ENCODE measurements at places on chromosomes 6 and 20.
A peak's percentile ranks its signal among the peaks of the same experiment; 100 is the strongest.

DNA sequence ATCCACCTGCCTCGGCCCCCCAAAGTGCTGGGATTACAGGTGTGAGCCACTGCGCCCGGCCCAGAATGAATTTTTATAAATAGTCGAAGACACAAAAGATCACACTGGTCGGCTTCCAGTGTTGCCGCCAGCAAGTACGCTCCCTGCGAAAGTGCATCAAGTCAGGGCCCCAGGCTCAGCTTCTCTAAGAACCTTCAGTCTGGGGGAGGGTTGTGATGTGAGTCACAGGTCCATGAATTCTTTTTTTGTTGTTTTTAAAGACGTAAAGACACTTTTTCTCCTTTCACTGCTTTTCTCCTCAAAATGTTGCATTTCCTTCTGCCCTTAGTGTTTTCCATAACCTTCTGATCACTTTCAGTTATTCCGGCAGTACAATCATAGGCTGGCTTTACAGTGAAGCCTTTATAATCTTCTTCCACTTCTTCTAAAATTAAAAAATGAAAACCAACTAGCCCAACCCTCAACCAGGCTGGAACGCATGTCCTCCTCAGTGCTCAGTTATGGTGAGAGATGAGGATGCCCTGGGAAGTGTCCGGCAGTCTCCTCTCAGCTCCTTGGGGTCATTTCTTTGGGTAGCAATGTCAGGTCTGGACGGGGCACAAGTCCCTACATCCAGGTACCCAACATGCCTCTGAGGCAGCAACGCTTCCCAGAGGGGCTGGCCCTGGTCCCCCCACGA lies 66.6 kb downstream of the CSE1L start:
- peak; percentile 21 for DNase-seq

- no peak for DNase-seq
Observed at GRCh38 chr20:2738331-2739041, 45.9 kb downstream of the EBF4 start.

DNA sequence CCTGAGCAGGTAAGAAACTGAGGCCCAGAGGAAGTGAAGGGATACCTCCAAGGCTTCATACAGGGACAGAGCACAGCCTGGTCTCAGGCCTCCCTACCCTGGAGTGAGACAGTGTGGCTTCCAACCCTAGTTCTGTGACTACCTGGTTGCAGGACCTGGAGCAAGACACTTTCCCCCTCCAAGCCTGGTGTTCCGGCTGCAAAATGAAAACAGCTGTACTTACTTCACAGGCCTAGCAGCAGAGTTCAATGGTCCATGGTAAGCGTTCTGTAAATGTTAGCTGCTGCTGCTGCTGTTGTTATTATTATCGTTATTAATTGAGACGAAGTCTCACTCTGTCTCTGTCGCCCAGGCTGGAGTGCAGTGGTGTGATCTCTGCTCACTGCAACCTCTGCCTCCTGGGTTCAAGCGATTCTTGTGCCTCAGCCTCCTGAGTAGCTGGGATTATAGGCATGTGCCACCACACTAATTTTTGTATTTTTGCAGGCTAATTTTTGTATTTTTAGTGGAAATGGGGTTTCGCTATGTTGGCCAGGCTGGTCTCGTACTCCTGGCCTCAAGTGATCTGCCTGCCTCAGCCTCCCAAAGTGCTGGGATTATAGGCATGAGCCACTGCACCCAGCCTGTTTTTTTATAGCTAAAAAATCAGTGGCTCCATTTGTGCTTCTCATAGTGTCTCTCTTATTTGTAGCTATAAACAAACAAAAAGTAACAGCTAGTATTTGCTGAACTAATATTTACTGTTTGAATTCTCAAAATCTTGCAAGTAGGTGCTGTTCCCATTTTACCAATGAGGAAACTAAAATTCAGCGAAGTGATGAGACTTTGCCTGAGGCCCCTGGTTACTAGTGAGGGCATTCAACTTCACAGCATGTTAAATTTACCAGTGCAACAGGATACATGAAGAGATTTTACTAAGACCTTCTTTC lies 41.9 kb downstream of the COX4I2 start:
- DNase-seq: no peak

DNA sequence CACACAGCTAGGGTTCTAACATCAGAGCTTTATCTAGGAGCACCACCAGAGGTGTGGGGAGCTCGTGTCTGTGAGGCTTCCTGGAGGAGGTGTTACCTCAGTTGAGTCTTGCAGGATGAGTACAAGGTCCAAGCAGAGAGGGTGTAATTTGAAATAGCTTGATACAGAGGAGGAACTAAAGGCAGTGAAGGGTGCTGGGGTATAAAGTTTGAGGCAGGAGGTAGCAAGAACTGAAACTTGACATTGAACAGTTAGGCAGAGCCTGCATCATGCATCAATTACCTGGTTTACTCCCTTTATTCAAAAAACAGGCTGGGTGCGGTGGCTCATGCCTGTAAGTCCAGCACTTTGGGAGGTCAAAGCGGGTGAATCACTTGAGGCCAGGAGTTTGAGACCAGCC lies 241.2 kb downstream of the UST start:
- no peak for DNase-seq

DNA sequence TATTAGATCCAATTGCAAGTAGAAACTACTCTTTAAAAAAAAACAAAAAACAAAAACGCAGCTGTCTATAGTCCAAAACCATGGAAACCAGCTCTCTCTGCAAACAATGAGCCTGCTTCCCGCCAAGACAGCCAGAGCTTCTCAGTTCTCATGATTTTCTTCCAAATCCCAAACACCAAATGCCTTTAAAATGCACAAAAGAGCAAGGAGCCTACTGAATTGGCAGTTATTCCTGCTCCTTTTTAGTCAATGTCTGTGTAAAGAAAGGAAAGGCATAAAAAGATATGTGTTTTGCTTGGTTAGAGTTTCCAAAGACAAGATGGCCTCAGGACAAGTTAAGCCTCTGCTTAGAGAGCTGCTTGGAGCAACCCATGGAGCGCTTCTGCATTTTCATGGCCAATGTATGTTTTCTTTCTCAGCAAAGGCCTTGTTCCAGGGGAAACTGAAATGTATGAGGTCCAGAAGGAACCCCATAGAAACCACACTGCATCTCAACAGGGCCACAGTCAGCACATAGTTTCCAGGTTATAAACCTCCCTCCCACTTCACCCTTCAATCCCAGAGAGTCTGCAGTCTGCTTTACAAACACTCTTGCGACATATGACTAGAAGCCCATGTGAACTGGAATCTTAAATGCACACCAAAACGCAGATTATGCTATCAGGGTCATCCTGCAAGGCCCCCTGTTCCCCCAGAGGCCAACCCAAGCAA lies 209.3 kb upstream of the TAB2 start:
- DNase-seq: no peak

DNA sequence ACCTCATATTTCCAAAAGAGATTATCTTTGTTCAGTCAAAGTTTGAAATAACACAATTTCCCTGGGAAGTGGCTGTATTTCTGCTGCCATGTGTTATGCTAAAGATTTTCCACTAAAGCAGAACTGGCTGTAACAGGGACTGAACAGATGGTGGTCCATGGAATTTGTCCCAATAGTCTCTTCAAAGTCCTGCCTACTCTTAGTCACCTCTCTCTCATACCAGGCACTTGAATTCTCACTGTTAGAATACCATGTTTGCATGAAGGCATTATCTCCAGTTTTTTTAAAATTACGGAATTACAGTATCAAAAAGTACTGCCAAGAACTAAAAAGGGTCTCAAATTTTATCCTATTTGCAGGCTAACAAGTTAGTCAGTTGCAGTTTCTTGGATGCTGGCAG lies 105.0 kb upstream of the HDDC2 start:
- DNase-seq: no peak

- no peak for DNase-seq
Observed at GRCh38 chr6:118080547-118080946, 173.5 kb downstream of the SLC35F1 start.

DNA sequence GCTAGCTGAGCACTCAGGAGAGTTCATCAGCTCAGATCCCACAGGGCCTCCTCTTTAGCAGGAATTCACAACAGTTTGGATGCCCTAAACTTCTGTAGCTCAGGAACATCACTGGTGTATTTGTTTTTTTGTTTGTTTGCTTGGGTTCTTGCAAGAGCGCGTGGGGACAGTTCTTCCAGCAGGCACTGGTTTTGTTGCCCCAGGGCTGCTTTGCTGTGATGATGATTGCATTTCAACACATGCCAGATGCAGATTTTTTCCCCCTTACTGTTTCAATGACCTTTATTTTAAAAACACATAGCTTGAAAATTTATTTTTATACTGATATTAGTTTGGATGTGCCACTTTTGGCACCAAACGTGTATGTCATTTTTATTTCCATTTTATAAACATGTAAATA lies 77.1 kb downstream of the DHX35 start:
- DNase-seq: no peak

DNA sequence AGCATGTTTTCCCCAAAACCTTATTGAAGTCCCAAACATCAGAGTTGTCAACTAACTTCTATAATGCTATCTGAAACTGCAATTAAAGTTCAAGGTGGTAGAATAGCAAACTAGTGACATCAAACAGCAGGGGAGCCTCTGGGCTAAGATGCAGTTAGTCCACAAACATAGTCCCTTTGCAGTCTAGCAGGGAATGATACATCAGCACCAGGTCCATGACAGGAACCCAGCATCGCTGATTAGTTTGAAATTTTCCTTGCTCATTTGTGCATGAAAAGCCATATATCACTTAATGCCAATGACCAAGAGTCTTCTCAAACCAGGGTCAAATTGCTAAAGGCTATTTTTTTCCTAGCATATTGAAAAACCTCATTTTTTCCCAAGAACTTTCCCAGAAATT lies 145.3 kb downstream of the HIVEP2 start:
- no peak for DNase-seq

GRCh38 chr6:82602776-82603175 lies 239.2 kb downstream of the TPBG start:
- DNase-seq: no peak

GRCh38 chr6:136658711-136659110 lies 108.5 kb upstream of the MAP7 start:
- no peak for DNase-seq

DNA sequence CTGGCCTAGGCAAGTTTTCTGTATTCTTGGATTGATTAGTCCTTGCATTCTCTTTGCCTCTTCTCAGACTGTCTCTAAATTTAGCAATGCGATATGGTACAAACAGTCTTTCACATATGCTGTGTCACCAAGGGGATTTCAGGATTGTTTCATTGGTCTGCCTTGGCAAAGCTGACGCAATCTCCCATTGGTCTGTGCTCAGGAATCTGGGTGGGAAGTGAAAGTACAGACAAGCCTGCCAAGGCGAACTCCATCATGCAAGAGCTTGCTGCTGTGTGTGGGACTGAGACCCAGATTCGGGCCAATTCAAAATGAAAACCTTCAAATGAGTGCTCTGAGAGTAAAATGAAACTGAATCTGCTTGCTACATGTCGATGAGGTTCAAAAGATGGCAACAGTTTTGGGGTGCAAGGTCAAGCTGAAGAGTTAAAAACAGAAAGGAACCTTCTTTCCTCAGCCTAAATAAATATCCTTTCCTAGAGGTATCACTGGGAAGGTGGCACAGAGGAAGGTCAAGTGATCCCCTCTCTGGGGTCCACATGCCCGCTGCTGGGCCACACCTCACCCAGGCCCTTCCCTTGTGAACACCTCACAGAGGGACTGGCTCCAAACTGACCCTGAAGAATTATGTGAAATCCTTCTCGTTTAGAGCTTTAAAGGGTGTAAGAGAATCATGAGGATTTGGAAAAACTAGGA lies 198.8 kb upstream of the PREP start:
- peak; percentile 80 for DNase-seq

DNA sequence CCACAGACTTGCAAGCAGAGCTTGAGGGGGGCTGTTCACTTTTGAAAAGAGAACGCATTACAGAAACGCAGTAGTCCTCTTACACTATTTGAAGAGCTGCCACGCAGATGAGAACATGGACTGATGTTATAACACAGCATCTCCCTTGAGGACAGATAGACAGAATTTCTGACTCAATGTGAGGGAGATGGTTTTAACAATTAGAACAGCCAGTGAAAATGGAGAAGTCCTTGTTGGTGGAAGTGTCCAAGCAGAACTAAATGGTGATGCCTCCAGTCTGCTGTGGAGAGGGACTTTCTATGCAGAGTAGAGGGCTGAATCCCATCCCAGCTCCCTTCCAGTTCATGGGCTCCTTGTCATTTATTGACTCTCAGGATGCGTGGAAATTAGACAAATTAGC lies 100.0 kb downstream of the RREB1 start:
- no peak for DNase-seq

DNA sequence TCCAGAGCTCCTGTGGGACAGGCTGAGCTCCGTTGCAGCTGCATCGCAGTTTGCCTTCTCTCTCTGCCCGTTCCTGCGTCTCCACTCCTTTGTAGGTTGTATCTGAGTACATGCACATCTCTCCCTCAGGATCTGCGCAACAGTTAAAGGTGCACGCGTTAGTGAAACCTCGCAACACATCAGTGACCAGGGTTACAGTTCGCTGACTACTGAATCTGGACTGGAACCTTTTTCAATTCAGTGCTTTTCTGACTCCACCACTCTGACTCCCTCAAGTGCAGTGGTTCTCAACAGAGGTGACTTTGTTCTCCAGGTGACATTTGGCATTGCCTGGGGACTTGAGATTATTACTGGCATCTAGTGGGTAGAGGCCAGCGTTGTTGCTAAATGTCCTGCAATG lies 44.0 kb downstream of the UST start:
- no peak for DNase-seq

DNA sequence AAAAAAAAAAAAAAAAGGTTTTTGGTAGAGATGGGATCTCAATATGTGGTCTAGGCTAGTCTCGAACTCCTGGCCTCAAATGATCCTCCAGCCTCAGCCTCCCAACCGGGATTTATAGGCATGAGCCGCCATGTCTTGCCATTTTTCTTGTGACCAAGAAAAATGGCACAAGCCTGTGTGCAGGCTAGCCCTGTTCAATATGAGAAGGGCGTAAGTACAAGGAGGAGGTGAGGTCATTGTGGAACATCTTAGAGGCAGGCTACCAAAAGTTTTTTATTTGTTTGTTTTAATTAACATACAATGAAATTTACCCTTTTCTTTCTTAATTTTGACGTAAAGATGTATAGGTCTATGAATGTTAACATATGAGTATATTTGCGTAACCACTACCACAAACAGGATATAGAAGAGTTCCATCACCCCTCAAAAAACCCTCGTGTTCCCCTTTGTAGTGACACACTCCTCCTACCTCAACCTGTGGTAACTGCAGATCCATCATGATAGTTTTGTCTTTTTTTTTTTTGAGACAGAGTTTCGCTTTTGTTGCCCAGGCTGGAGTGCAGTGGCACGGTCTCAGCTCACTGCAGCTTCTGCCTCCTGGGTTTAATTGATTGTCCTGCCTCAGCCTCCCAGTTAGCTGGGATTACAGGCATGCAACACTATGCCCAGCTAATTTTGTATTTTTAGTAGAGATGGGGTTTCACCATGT lies 28.3 kb upstream of the KIF3B start:
- no peak for DNase-seq

GRCh38 chr6:125789576-125790357 lies 993 bp upstream of the NCOA7 start:
- peak; percentile 30 for DNase-seq

All from AG08396 (cell line).